ENCODE measurements at places on chromosomes 4 and X. TPM values are rescaled to one million over a fixed set of nuclear protein-coding genes. Genes with fewer than 3 reads are reported as not detected.

The POU3F4 gene
- total RNA-seq: not detected

The TBC1D14 gene
- 32.5 TPM for total RNA-seq

DNA sequence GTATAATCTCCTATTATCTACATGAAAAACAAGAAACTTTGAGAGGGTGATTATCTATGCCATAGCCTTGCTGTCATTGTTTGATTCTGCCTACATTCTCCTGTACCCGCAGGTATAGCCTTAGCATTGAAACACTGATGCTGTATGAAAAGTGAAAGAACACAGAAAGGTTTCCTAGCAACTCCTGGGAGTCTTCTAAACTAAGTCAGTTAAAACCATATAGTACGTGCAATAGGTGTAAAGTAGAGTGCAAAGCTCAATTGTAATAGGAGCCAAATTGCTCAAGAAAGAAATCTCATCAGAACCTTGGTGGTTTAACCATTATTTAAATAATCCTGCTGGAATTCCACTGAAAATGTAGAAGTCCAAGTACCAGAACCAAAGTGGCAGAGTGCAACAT is 489.7 kb downstream of the PCDH10 start:
- DNase-seq: no peak

- no peak for DNase-seq
These were observed 187.6 kb downstream of the GUCY2F start for GRCh38 chrX:109294097-109294814.

DNA sequence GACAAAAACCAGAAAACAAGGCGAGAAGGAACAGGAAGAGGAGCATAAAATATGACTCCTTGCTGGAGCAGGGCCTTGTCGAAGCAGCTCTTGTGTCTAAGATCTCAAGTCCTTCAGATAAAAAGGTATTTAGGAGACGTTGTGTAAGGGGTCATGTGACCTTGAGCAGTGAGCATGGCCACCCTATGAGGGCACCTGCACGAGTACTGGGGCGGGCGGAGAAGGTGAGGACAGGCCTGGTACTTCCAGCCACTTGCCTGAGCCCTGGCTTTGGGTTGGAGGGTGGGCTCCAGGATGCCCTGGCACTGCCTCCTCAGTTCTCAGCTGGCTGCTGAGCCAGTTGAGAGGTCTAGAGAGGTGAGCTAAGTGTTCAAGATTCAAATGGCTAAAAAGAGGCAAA is 29.9 kb downstream of the NSD2 start:
- no peak for DNase-seq
